Left lung (tissue), 14 donors: ENCODE measurements at places on chromosomes 4 and X.

GRCh38 chr4:79338148-79338547, 12.3 kb upstream of the NAA11 start:
- H3K4me1 ChIP-seq, result no peaks in the 10 kb centered on the region
- no peaks in the 10 kb centered on the region for H3K36me3 ChIP-seq
- no peak overlapping the region for H3K4me3 ChIP-seq
- no peaks in the 10 kb centered on the region for H3K27me3 ChIP-seq
- no peak overlapping the region for H3K27ac ChIP-seq

GRCh38 chrX:20498851-20499635, 232.3 kb upstream of the RPS6KA3 start:
- DNase-seq, result no peak
- H3K36me3 ChIP-seq, result no peaks in the 10 kb centered on the region
- H3K27ac ChIP-seq, result no peak overlapping the region
- H3K27me3 ChIP-seq, result no peaks in the 10 kb centered on the region
- no peaks in the 10 kb centered on the region for H3K4me1 ChIP-seq

DNA sequence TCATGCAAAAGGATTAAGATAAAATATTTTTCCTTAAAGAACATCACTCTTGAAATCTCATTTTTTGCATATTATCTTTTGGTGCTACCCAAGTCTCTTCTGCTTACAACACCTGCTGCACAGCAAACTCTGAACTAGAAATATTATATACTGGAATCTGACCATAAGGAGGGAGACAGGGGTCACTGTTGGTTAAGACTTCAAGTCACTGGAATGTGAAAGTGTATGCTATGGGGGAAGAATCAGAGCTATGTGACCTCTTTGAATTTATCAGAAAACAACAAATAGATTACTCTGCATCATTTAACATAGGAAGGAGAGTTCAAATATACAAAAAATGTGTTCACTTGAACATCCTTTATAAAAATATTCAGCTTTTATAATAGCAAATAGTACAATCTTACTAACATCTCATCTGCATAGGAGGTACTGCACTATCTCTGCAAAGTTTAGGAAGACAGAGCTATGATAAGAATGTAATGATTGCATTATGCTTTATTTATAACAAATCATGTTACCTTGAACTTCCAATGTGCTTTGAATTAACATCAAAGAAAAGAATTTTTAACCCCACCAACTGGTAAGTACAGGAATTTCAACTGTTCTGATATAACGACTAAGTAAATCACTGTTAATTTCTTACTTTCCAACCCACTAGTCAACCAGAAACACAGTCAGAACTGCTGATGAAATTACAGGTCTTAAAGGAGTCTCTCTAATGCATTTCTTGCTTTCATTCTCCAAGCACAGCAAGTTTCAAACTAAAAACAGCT, 69.8 kb downstream of the ZNF827 start:
- H3K4me1 ChIP-seq, result no peaks in the 10 kb centered on the region
- no peak for DNase-seq
- no peaks in the 10 kb centered on the region for H3K27me3 ChIP-seq

DNA sequence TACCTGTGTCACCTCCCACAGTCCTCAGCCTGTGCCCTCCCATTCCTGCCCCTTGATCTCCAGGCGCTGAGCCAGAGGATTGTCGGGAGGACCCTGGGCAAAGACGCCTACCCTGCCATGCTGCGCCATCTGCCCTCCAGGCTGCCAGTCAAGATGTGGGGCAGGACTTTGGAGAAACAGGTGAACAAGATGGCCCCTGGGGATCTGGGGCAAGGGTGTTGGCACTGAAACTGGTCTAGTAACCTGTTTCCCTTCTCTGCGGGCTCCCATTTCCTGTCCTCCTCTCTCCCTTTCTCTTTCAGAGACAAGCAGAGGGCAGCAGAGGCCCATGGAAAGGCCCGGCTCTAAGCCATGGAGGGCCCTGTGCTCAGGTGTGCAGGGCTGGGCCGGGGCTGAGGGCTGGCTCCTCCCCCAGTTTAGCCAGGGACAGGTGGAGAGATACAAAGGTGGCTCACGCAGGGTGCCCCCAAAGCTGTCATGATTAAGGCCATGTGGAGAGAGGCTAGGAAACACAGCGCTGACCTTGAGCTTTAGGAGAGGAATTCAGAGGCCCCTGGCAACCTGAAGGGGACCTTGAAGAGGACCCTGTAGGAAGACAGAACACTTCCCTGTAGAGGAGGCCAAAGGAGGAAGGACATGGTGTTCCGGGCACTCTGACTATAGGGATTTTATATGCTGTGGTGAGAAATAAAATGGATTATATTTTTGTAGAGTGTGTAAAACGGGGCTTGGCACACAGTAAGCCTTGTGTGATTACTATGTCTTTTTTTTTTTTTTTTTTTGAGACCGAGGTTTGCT, at the start of gene GLOD5:
Gene GLOD5, plus strand, starts transcription at position 74 of the 798 bp plus-strand sequence. Its CDS starts 44 bp downstream, at position 118.
- no peak within 1 kb of the TSS for H3K27ac ChIP-seq
- H3K4me1 ChIP-seq, result no peaks in the 10 kb centered on the region
- H3K27me3 ChIP-seq, result no peaks in the 10 kb centered on the region

DNA sequence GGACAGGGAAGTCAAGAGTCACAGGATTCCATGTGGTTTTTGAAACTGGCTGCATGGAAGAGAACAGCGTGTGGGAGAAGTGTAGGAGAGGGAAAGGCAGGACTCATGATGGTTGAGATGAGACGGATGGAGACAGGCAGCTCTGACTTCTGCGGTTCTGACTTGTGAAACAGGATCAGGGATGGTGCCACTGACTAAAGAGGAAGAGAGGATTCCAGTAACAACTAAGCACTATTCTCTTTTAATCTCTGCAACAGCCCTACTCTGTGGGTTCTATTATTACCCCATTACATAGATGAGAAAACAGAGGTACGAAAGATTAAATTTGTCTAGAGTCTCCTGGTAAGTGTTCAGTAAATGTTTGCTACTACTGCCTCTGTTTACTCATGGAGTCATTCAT, 156.3 kb downstream of the CBR4 start:
- H3K36me3 ChIP-seq, result no peaks in the 10 kb centered on the region
- no peak overlapping the region for H3K4me3 ChIP-seq
- no peaks in the 10 kb centered on the region for H3K27me3 ChIP-seq
